ENCODE measurements at places on chromosomes 6 and 20. TPM values are rescaled to one million over a fixed set of nuclear protein-coding genes. Genes with fewer than 3 reads are reported as not detected.

CCM2L gene
- total RNA-seq, result not detected

CCN2 gene
- 29.2 TPM for total RNA-seq

DNA sequence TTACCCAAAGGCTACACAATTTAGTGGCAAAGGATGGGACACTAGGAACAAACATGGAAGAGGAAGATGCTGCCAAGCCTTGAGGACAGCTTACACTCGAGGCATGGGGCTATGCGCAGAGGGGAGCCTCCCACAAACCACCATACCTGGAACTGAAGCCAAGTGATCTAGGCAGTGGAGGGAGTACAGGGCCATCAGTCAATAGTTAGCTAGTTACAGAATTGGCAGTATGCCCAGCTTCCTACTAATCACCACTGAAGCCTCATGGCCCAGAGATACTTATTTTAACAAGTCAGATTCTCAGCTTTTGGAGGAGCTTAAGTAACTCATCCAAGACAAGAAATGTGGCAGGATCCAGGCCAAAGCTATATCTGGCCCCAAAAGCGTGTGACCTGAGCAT, 226.6 kb upstream of the MOCS1 start:
- peak; percentile 12 for DNase-seq

DNA sequence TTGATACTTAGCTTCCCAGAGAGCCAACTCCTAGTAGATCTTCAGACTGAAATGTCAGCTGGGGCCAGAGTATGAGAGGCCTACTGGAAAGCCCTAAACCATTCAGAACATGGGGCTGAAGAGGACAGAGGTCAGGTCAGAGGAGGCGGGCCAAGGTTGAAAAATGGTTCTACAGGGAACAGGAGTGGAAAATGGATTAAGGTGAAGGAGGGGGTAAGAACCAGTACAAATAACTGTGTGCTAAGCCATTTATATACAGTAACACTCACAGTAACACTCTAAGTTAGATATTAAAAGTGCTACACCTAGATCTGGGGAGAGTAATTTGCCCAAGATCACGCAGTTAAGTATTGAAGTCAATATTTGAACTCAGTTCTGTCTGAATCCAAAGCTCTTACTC, 313.2 kb upstream of the MAP3K7 start:
- no peak for DNase-seq

- no peak for DNase-seq
These were observed 19.1 kb downstream of the DOK5 start for GRCh38 chr20:54494303-54495006.

- no peak for DNase-seq
These were observed 789.5 kb downstream of the DHX35 start for GRCh38 chr20:39751557-39752137.

Data from HT-29 (cell line).